ENCODE measurements at places on chromosomes 6 and 20.

DNA sequence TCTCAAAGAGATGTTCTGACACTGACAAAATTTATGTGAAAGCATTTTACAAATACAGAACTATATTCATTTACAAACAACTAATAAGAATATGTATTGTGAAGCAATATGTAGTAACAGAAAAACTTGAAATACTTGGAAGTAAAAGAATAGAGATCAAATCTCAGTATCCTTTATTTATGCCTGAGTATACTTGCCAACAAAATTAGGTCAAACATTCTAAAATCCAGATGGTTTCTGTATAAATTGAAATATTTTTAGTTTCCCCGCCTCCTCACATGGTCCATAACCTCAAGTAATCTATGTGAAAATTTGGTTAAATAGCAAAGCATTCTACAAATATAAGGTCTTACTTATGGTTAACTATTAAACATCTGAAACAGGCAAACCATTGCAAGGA is 545.4 kb downstream of the EYS start:
- no peak for DNase-seq

DNA sequence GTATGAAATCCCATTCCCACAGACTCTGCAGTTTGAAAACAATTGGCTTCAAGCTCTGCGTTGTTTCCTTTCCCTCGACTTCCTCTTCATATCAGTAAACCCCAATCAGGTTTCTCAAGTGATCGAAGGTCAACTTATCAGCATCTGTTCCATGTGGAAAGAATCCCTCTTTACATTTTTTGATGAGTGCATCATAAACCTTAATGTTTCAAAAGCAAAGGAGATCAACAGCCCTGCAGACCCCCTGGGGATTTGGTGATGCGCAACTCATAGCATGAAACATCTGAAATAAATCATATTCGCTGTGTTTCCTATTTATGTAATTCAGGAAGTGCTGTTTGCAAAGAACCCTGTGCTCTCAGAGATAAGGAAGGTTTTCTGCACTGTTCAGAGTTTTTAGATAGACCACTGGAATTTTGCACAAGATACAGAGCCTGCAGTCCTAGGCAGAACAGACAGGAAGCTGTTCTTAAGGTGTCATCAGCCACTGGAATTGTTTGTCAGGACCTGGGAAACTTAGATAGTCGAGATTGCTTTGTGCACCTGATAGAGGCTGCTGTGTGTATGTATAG is 216.0 kb downstream of the HIVEP2 start:
- peak; percentile 13 for DNase-seq

- no peak for DNase-seq
Observed at GRCh38 chr6:96060249-96060648, 44.5 kb downstream of the FUT9 start.

DNA sequence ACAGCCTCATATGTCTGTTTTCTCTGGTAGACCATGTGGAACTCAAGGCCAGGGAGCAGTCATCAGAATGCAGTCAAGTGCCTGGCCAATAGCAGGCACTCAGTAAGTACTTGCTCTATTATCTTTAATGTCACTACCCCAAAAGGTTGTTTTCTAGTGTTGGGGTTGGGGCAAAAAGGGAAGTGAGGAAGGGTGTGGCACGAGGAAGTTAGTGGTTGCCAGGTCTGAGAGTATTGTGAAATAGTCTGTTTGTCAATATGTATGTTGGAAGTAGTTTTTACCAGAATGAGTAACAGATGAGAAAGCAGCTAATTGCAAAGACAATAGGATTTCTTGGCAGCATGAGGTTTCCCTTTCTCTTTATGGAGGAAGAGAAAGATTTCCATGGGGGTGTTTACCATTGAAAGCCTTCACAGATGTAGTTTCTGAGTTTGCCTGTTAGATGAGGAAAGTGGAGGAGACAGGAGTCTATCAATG is 59.5 kb upstream of the ARMH2 start:
- peak; percentile 70 for DNase-seq

- no peak for DNase-seq
Observed at GRCh38 chr20:62014889-62015537, 50.7 kb downstream of the TAF4 start.

DNA sequence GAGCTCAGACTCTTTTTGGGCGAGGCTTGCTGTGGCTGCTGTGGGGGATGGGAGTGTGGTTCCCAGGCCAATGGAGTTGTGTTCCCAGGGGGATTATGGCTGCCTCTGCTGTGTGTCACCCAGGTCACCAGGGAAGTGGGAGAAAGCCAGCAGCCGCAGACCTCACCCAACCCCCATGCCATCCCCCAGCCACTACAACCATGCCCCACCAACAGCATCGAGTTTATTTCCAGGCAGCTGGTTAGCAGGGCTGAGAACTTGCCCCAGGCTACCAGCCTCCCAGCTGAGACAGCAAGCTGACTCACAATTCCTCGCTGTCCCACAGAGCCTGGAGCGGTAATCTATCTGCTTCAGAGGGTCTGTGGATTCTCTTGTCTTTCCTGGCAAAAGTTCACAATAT is 331.7 kb downstream of the FRK start:
- DNase-seq, result no peak

GRCh38 chr6:154139892-154140291 is 100.9 kb downstream of the OPRM1 start:
- no peak for DNase-seq

DNA sequence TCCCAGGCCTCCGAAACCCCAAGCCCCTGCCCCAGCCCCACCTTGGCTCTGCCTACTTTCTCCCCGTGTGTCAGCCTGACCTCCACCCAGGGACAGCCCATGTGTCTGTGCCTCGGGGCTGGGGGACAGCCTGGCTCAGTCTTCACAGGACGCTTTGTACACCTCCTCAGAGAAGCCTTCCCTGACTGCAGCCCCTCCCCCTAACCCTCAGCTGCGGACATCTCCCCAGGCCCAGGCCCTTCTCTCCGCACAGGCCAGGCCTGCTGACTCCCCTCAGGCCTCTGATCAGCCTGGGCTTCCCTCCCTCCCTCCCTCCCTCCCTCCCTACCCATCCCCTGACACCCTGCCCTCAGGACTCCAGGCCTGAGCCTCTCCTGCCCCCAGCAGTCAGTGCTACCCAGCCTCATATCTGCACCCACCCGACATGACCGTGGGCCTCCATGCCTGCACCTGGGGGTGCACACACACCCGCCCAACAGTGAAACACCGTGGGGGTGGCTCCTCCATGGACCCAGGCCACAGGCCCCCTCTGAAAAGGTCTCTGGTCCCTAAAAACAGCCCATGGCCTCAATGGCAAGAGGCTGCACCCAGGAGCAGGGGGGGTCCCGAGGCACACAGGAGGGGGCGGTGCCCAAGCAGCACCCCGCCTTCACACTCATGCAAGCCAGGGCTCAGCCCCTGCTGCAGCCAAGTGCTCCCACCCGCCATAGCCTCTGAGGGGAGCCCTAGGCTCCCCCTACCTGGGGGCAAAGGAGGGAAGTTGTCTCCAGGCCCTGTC is 12.9 kb downstream of the LAMA5 start:
- DNase-seq, result no peak

DNA sequence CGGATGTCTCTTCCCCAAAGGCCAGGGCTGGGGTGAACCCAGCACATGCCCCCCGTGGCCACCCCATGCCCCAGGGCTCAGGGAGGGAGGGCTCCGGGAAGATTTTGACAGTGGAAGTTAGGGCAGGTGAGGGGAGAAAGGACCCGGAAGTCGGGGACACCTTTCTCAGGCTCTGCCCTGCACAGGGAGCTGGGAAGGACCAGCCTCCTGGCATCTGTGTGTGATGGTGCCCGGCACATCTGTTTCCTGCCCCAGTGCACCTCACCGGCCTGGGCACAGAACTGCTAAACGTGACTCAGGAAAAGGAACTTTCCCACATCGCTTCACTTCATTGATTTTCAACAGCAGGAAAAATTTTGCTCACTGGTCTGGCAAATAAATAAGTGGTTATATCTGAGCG is 141.1 kb upstream of the AFDN start:
- DNase-seq, result no peak

DNA sequence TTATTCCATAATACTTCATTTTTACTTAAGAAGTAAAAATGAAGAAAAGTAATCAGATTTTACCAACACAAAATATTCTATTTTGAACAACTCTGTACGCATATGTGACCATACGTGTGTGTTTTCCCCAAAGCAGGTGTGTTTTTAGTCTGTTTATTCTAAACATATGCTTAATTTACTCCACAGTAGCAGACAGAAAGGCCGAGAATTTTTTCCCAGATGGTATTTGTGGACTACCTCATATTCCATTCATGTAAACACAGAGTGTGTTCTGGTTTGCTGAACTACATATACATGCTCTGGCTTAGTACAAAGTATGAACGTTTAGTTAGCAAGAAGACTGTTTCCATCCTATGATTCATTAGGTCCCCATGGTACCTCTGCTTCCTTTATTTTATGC is 233.3 kb upstream of the RUNX2 start:
- no peak for DNase-seq

GRCh38 chr6:130525408-130525807 is 159.6 kb downstream of the TMEM200A start:
- DNase-seq, result peak; percentile 27

DNA sequence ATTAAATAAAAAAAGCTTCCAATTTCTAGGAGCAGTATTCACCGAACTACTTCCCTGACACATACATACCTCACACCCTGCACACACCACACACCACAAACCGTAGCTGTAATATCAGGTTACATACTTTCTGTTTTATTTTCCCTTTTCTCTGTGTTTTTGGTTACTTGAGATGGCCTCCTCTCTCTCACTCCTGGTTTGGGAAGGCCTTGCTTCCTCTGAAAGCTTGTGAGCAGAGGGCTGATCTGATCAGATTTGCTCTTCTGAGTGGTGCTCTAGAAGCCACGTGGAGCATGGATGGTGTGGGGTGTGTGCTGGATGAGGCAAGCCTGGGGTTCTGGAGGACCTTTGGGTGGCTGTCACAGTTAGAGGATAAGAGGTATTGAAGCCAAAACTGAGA is 20.9 kb downstream of the UTRN start:
- no peak for DNase-seq

GRCh38 chr6:97160280-97160679 is 122.7 kb downstream of the MMS22L start:
- no peak for DNase-seq

DNA sequence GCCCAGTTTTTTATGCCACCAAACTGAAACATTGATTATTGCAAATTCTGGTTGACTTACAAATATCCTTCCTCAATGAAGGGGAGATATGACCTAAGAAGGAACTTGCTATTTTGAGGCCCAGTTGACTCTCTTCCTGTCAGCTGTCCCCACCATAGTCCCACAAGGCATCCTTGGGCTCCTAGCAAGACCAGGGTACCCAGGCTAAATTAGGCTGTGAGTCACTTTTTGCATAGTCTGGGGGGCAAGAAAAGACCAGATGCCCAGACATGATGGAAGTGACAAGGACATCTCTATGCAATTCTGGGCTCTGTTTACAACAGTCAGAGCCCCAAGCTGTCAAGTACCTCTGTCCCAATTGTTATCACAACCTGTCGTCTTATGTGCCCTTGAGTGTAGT is 31.8 kb upstream of the MAFB start:
- DNase-seq, result no peak

GRCh38 chr6:43665376-43665775 is 20.5 kb downstream of the RSPH9 start:
- no peak for DNase-seq

- DNase-seq, result no peak
Observed at GRCh38 chr20:16143596-16143995, 429.7 kb downstream of the KIF16B start.

- no peak for DNase-seq
Observed at GRCh38 chr6:129504456-129504855, 205.5 kb downstream of the ARHGAP18 start.

GRCh38 chr6:45712786-45713185 is 302.9 kb downstream of the CLIC5 start:
- no peak for DNase-seq

- DNase-seq, result no peak
Observed at GRCh38 chr6:154590756-154591155, 80.3 kb upstream of the CNKSR3 start.

DNA sequence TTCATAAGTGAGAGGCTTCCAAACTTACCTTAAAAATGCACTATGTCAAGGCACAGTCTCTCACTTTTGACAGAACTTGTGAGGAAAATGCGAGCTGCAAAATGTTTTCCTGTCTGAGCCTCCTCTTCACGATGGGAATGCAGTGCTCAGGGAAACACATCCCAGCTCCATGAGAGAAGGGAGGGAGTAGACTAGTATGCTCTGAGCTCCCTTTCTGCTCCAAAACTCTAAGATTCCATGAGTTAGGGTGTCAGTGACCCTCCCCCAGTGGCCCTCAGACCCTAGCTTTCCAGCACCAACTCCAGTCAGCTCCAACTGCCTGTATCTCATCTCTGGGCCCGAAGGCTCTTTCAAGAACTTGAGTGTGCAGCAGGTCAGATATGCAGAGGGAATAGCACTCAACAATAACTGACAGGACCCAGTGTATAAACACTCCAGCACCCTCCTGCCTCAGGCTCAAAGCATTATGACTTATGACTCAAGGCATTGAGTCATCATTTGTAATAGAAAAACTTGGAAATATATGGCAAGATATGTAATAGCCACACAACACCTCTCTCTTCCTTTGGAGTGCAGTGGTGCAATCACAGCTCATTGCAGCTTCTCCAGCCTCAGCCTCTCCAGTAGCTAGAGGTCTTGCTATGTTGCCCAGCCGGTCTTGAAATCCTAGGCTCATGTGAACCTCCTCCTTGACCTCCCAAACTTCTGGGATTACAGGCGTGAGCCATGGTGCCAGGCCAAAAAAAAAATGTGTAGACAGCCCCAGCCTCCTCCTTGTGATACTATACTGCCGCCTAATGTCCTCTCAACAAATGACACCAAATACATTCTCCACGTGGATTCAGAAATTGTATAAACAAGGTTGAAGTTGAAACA is 16.7 kb upstream of the ENTPD6 start:
- peak; percentile 37 for DNase-seq

DNA sequence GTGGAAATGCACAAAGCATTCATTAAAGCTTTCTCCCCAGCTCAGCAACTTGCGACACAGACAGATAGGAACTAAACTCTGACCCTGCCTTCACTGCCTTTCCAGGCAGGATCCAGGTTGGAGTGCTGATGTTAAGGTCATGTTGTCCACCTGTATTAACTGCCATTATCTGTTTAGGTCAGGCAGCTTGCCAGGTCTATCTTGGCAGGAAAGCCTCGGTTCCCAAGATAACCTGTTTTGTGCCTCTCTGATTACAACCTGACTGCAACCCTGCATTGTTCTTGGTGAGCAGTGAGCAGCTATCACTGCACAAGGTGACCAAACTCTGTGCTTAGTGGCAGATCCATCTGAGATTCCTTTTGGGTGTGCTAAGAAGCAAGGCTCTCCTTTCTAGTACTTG is 23.2 kb upstream of the ELOVL2 start:
- no peak for DNase-seq

DNA sequence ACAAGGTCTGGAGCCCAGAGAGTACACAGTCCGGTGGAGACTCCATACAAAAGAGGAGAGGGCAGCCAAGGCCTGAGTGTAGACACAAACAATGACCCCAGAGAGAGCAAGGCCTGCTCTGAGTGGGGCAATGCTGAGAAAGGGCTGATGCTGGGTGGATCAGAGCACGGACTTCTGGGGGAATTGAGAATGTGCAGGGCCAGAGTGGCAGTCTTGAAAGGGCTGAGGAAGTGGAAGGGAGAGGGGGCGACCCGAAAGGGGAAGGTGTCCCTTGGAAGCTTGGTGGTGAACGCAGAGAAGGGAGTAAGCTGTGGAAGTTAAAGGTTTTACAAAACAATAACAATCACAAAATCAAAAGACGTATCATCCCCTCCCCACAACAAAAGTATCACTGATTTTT is 12.0 kb upstream of the GRM4 start:
- DNase-seq, result no peak

- DNase-seq, result no peak
Observed at GRCh38 chr6:118288355-118289124, 259.6 kb upstream of the PLN start.
